Stimulated activated CD4-positive, alpha-beta T cell treated with anti-CD3 and anti-CD28 coated beads, Interleukin-1b, Interleukin-23, amount 100 ng/mL, for 1 hour (primary cell): ENCODE measurements at places on chromosomes 1 and 21.

DNA sequence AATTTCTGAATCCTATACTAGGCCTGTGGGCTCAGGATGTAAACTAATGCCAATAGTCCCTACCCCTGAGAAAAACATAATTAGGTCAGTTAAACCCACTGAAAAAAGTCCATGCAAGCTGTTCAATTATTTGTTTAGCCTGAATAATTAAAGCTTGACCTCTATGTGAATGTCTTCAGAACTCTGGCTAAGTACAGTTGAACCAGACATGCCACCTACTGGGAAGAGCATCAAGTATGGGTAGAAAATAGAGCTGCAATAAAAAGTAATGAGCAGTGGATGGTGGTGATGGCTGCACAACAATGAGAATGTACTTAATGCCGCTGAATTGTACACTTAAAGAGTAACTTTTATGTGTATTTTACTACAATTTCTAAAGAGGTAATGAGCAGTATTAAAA, 23.6 kb upstream of the SLC19A2 start:
- no peak for DNase-seq

DNA sequence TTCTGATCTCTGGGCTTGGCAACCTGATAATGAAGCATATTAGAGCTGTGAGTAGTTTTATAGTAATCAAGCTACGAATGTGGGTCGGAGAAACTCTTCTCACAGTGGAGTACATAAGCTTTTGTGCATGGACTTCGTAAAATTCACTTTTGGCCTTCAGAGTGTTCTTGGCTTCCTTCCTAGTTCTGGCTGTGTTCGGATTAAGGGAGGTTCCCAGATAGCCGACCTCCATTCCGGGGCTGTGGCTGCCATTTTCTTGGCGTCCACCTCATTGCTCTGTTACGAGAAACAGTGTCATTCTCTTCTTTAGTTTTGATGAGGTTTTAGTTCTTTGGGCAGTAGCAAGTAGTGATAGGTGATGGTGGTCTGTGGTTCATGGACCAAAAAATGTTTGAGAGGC, 26.3 kb downstream of the CAMTA1 start:
- DNase-seq: no peak

DNA sequence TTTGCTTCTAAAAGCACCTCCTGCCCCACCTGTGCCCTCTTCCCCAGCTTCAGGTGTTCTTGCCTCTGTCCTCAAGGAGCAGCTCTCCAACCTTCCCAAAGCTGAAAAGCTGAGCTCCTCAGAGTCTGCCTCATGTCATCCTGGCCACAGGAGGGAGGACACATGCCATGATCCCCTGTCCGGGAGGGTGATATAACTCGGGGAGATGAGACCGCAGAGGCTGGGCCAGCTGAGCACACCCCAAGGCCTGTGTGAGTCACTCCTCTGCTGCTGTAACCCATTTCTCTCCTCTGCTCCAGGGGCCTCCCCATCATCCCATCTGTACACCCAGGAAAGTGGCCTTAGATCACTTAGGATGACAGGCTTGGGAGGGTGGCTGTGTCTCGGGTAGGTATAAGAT, 49.8 kb downstream of the EPHB2 start:
- no peak for DNase-seq

GRCh38 chr1:240719953-240720700, 108.2 kb upstream of the GREM2 start:
- DNase-seq: no peak

GRCh38 chr1:200034761-200035396, 7.4 kb downstream of the NR5A2 start:
- no peak for DNase-seq

DNA sequence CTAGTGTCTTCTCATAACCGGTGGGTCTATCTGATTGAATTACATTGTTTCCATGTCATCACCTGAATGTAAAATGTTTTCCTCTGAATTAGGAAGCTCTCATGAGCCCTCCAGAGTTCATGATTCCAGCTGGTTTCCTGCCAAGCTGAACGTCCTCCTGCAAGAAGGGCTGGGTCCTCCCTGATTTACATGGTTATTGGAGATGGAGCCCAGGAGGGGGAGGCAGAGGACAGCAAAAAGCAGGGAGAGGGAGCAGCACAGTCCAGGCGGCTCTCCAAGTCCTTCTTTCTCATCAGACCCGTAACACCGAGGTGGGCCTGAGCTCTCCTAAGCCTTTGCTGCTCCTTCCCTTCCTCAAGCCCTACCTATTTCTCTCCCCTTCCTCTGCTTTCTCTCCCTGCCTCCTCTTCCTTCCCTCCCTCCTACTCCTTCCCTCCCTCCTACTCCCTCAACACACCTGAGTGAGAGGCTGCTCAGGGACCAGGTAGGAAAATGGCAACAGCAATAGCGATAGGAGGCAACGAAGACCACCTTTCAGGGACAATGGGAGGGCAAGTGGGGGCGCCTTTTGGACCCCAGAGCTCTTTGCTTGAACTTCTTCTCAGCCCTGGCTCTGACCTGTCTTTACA, 265.9 kb downstream of the PRDM2 start:
- DNase-seq: no peak

DNA sequence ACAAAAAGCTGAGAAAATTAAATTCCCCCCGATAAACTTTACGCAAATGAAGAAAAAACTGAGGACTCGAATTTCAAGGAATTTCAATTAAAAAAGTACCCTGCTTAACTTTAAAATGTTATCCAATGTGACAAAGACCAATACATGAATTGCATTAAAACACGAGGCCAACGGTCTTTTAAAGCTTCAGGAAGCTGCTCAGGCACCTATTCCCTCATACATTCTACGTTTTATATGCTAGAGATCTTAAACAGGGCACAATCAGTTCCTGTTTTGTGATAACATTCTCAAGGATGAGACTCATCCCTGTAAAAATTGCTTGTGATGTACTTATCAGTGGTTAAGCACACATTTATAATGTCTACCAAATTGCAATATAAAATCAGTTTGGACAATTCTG, 3.0 kb downstream of the YOD1 start:
- DNase-seq: no peak

- no peak for DNase-seq
Observed at GRCh38 chr1:240101306-240101705, 9.6 kb downstream of the FMN2 start.

DNA sequence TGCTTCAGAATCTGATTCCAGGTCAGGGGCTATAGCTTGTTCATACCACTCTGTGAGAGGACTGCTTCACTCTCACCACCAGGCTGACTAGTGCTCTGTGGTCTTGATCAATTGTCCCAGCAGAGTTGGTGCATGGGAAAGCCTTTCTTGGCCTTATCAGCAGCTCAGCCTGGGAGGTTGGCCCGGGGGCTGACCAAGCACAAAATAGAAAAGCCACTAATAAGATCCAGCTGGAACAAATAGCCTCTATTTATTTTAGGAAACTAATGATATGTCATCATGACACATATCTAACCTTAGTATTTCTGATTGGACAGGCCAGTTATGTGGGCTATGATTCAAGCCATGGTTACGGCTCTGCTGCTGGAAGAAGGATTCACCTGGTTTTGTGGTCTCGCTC, 134.2 kb downstream of the GDAP2 start:
- no peak for DNase-seq

DNA sequence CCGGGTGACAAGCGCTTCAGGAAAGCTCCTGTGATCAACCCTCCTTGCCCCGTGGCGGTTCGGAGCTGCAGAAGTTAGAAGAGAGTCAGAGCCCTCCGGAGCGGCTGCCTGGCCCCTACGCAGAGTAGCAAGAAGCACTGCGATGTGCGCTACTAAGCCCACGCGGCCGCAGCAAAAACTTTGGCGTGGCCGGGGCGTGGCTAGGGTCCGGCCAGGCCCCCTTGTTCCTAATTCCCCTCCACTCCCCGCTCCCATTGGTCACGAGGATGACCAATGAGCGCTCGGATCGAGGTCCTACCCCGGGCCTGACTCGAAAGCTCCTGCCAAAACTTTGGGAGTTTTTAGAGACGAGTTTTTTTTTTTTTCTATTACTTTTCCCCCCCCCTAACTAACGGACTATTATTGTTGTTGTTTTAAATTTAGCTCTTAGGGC, at the start of gene HLX:
HLX (plus strand) TSS at position 368 of the 433 bp plus-strand sequence. CDS start 415 bp downstream, outside the sequence.
- no peak for DNase-seq

DNA sequence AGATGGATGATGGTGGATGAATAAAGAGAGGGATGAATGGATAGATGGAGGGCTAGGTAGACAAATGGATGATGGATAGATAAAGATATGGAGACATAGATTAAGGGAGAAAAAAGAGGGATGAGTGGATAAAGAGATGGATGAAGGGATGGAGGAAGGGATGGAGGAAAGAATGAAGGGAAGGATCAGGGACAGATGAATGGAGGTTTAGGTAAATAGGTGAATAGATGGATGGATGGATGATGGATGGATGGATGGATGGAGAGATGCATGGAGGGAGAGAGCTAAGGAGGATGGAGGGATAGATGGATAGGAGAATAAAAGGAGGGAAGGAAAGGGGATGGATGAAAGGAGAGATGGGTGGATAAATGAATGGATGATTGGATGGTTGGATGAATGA, 28.8 kb downstream of the PLXNA2 start:
- no peak for DNase-seq

DNA sequence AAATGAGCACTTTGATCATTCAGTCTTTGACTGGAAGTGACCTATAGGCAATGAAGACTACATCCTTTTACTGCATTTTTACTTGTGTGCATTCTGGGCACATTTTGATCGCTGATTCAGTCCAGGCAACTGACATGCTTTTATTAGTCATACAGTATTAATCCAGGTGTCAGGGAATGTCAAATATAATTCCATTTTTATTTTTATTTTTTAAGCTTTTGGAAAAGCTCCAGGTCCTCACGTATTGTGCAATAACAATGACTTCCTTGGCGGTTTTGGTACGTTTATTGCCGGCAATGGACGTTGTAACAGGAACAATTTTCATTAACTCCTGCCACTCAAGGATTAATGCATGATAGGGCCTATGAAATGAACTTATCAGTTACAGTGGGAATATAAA, 302.6 kb upstream of the PTBP2 start:
- DNase-seq: no peak

GRCh38 chr1:42335809-42336518, 929 bp upstream of the FOXJ3 start:
- DNase-seq: no peak

DNA sequence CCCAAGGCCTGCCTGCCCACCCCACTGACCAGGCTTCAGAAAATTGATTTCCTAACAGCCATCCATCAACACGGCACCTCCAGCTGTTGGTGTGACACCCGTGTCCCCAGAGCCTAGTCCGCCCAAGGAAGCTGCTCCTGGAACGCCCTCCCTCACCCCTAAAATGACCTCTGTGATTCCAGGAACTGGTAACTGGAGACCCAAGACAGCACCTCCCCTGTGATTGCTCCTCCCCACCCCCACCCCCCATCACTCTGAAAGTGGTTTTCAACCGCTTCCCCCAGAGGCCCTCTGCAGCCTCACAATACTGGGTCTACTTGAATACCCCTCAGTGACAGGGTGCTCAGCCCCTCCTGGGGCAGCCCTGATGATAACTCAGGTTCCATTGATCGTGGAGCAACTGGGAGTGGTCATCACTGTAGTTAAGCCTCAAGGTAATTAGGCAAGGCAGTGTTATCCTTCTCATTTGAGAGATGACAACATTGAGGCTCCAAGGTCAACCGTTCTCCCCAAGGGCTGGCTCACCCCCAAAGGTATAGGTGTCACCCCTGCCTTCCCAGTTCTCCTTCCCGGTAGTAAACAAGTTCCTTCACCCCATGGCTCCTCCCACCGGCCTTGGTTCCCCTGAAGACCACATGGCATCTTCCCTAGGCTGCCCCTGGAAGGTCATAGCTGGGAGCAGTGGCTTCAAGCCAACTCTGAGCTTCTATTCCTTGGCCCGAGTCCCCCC, 52.0 kb downstream of the TAS1R2 start:
- no peak for DNase-seq

- DNase-seq: no peak
Observed at GRCh38 chr1:9629445-9630201, 21.9 kb upstream of the PIK3CD start.

GRCh38 chr1:161511018-161511755, 5.9 kb downstream of the FCGR2A start:
- no peak for DNase-seq

DNA sequence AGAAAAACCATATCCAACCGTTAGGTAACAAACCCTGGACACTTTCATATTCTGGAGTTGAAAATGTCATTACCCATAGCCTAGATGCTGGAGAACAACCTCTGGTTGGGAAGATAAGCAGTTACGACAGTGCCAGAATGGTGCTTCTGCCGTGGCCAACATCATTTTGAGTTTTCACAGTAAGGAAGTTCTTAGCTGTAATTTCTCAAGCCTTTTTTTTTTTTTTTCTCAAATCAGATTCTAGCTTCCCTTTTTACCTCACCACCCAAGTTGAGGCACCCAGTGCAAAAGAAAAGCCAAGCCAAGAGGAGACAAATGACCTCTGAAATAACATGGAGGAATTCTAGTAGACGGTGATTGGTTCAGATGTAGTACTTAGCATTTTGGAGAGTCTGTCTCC, 21.8 kb downstream of the PPT1 start:
- no peak for DNase-seq

- DNase-seq: no peak
Observed at GRCh38 chr1:19416921-19417470, 68.3 kb downstream of the CAPZB start.
